ENCODE measurements at places on chromosomes 6 and 20. TPM values are rescaled to one million over a fixed set of nuclear protein-coding genes. Genes with fewer than 3 reads are reported as not detected.

Gene KIF25
- not detected for total RNA-seq

Gene LAMA4
- total RNA-seq = 1.8 TPM

Gene TPD52L1
- 83.5 TPM for total RNA-seq

Gene DUSP15
- not detected for total RNA-seq

Gene DAAM2
- total RNA-seq = 0.16 TPM

Gene SLPI
- total RNA-seq = 13.8 TPM

Gene SLC17A4
- not detected for total RNA-seq

Gene GINS1
- total RNA-seq = 7.1 TPM

Gene CST8
- not detected for total RNA-seq

Gene GRIK2
- total RNA-seq = not detected

Gene HLA-DQB2
- 1.7 TPM for total RNA-seq

Gene CNBD2
- 2.2 TPM for total RNA-seq

Gene SIRPD
- total RNA-seq = not detected

Gene ZC3H12D
- total RNA-seq = not detected

Gene ZNF311
- 0.84 TPM for total RNA-seq

Gene CNR1
- not detected for total RNA-seq

Gene TREML4
- not detected for total RNA-seq

Gene RIPOR3
- total RNA-seq = not detected

Gene SLC22A1
- not detected for total RNA-seq

Gene WFDC12
- total RNA-seq = not detected

Gene APOM
- 1.2 TPM for total RNA-seq

Gene TENT5A
- total RNA-seq = 1.1 TPM

Gene DSTN
- total RNA-seq = 316 TPM

Gene KIAA0408
- total RNA-seq = 0.16 TPM

Gene C20orf96
- 0.15 TPM for total RNA-seq

Gene STX7
- total RNA-seq = 26.2 TPM

Gene ENPP1
- total RNA-seq = 0.08 TPM

Gene MOG
- total RNA-seq = not detected

Gene PHACTR2
- total RNA-seq = 15.1 TPM

Gene CD24
- 175 TPM for total RNA-seq

Gene TP53RK
- 19.1 TPM for total RNA-seq

Gene PSORS1C1
- total RNA-seq = 2.4 TPM

Gene GDAP1L1
- total RNA-seq = not detected

Gene PPP1R14C
- total RNA-seq = 38.1 TPM

Gene BMP2
- total RNA-seq = 5.6 TPM

Gene SLC17A1
- total RNA-seq = not detected

Gene HUS1B
- 0.55 TPM for total RNA-seq

Gene MUCL3
- not detected for total RNA-seq

Gene IL20RA
- 2.0 TPM for total RNA-seq

Gene BPIFA1
- not detected for total RNA-seq

Gene SMPDL3A
- 6.1 TPM for total RNA-seq

Gene CRISP3
- not detected for total RNA-seq

Gene SMIM28
- total RNA-seq = not detected

Gene ESR1
- total RNA-seq = 0.49 TPM

Gene RFX6
- total RNA-seq = not detected

Gene TFAP2D
- not detected for total RNA-seq

Gene MUC21
- not detected for total RNA-seq

Gene RAD21L1
- total RNA-seq = not detected

Gene FNDC11
- 1.1 TPM for total RNA-seq

Gene TGM2
- 31.0 TPM for total RNA-seq

Gene RBPJL
- not detected for total RNA-seq

Gene PNLDC1
- not detected for total RNA-seq

Gene TRERF1
- total RNA-seq = 4.1 TPM

Gene GNAS-AS1
- total RNA-seq = 0.62 TPM

Gene MYLIP
- total RNA-seq = 1.1 TPM

Data from hair follicular keratinocyte (primary cell).